Stimulated activated CD4-positive, alpha-beta T cell treated with anti-CD3 and anti-CD28 coated beads, Interleukin-4, amount 100 ng/mL, for 1 hour (primary cell): ENCODE measurements at places on chromosomes 7 and 10.

- no peak for DNase-seq
These were observed 213.9 kb upstream of the LRRN3 start for GRCh38 chr7:110877016-110877415.

DNA sequence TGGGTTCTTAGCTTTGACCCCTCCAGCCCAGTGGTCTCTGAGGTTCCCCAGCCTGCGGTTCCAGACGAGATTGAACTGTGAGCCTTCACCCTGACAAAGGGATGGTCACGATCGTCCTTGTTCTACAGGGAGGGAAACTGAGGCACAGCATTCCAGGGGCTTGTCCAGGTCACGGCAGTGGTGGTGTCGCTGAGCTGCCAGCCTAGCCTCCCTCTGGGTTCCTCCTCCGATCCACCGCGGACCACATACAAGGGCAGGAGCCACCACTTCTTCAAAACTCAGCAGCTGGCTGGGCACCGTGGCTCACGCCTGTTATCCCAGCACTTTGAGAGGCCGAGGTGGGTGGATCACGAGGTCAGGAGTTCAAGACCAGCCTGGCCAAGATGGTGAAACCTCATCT, 35.8 kb downstream of the ELFN1 start:
- DNase-seq, result no peak

- no peak for DNase-seq
These were observed 1213.7 kb downstream of the GATA3 start for GRCh38 chr10:9268176-9268575.

DNA sequence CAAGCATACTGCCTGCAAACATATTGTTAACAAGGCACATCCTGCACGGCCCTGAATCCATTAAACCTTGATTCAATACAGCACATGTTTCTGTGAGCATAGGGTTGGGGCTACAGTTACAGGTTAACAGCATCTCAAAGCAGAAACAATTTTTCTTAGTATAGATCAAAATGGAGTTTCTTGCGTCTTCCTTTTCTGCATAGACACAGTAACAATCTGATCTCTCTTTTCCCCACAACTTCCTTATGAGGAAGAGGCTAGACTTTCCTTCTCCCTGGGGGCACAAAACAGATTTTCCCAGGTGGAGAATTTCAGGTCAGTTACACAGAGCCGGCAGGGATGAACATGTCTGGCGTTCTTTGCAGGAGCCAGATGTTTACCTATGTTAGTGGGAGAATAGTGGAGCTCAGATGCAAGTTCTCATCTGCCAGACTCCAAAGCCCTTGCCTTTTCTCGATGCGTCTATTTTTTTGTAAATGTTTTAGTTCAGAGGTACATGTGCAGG, 37.5 kb upstream of the PFKFB3 start:
- no peak for DNase-seq

GRCh38 chr7:84412161-84412969, 217.8 kb upstream of the SEMA3A start:
- DNase-seq, result no peak
